ENCODE measurements at places on chromosomes 7 and 10.
A peak's percentile ranks its signal among the peaks of the same experiment; 100 is the strongest.

- no peak for DNase-seq
Measured at GRCh38 chr7:30642789-30643188, 39.5 kb downstream of the CRHR2 start.

DNA sequence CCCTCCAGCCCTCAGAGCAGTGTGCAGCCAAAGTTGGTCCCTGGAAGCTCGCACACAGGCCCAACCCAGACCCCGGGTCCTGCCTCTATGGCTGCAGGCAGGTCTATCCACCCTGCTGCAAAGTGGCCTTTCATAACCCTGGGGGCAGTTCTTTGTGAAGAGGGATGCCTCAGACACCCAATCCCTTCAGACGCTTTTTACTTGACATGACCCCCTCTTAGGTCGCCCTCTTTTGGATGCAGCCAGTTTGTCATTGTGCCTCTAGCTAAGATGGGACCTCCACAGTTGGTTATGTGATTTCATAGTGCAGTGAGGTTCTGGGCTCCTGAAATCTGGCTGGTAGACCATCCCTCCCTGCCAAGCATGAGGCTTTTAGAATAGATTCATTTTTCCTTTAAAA lies 27.3 kb downstream of the SMKR1 start:
- no peak for DNase-seq

- no peak for DNase-seq
Measured at GRCh38 chr7:47225387-47226131, 356.4 kb downstream of the TNS3 start.

- DNase-seq = no peak
Measured at GRCh38 chr7:96217147-96217546, 104.8 kb downstream of the SLC25A13 start.

- no peak for DNase-seq
Measured at GRCh38 chr10:54900584-54900983, 99.6 kb upstream of the PCDH15 start.

GRCh38 chr10:69818676-69819239 lies 17.1 kb downstream of the COL13A1 start:
- no peak for DNase-seq

DNA sequence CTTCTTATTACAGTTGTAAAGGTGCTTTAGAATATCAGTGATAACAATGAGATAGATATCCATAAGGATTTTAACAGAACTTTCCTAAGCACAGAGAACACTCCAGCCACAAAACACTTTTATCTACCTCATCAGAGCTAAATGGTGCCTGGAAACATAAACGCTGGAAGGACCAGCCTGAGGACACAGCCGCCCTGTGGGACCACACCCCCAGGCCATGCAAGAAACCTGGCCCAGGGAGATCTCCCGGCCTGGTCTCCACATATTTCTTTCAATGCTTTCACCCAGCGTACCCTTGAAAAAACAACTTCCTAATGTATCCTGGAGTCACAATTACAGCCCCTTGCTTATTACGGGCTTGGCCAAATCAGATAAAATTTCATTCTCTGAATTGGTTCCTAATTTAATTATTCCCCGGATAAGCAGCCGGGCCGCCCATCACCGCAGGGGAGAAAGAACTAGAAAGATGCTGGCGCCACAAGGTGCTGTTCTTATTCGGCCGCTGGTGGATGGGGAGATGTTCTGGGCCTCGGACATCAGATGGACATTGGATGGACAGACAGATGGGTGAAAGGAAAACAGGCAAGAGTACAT lies 11.8 kb downstream of the CHST15 start:
- no peak for DNase-seq

GRCh38 chr7:17633067-17633466 lies 307.2 kb downstream of the SNX13 start:
- no peak for DNase-seq

GRCh38 chr7:90222811-90223725 lies 11.5 kb downstream of the STEAP2 start:
- DNase-seq = no peak

GRCh38 chr10:111093741-111094380 lies 17.0 kb downstream of the ADRA2A start:
- no peak for DNase-seq

DNA sequence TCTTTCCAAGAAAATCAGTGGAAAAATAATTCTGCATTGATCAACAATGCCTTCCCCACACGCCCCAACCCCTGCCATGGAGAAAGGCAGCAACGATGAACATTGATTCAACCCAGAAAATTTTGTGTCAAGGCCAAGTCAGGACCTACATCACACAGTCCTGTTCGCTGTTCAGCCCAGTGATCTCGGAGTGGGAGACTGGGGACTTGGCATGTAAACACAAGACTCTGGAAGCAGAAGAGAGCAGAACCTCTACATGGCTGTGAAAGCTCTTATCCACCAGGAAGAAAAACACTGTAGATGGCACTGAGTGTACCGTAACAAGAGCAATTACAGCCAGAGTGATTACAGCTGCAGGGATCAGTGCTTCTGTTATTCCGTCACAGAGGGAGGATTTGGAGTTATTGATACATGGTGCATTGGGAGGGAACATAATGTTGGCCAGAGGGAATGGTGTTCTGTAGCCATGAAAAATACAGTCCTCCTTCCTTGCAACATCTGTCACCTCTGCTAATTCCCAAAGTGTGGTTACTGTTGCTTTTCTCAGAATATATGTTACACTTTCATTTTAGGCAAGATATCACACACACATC lies 136.6 kb downstream of the IQUB start:
- no peak for DNase-seq

GRCh38 chr10:79152423-79152817 lies 83.7 kb downstream of the ZMIZ1 start:
- DNase-seq = no peak

- DNase-seq = peak; percentile 0
Measured at GRCh38 chr7:115356139-115356746, 434.3 kb downstream of the MDFIC start.

DNA sequence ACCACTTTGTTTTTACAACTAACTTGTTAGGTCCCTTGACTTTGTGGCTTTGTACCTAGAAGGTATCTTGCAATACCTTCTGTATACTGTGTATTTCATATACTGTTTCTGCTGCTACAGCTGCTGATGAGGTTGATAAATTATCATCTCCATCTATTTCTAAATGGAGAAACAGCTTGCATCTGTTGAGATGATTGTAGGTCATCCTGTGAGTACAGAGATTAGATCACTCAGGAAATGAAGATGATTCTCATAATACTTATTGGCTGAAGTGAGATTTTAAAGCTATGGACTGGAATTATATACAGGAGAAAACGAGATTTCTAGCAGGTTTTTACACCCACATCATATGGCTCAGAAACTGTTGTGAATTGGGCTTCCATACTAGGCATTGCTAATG lies 280.5 kb downstream of the KCND2 start:
- no peak for DNase-seq

- DNase-seq = no peak
Measured at GRCh38 chr10:78214955-78215354, 181.3 kb downstream of the RPS24 start.

DNA sequence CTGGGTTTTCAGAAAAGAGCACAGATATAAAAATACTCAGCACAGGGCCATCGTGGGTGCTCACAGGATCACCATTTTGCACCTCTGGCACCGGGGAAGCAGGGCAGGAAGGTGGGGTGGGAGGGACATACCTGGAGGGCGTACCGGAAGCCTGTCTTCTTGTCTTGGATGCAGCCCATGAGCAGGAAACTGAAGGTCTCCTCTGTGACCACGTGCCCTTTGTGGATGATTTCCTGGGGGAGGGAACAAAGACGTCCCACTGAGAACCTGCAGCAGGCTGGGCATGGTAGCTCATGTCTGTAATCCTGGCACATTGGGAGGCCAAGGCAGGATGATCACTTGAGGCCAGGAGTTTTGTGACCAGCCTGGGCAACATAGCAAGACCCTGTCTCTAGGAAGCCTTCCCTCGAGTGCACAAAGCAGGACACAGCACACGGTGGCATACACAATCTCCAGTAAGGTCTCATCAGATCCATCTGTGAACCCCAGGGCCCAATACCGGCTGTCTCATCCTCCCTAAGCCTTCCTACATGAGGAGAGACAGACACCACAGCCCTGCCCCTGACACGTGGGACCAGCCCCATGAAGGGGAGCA lies 9.5 kb downstream of the PTCD1 start:
- no peak for DNase-seq

- no peak for DNase-seq
Measured at GRCh38 chr7:114472896-114473512, 58.4 kb downstream of the FOXP2 start.

DNA sequence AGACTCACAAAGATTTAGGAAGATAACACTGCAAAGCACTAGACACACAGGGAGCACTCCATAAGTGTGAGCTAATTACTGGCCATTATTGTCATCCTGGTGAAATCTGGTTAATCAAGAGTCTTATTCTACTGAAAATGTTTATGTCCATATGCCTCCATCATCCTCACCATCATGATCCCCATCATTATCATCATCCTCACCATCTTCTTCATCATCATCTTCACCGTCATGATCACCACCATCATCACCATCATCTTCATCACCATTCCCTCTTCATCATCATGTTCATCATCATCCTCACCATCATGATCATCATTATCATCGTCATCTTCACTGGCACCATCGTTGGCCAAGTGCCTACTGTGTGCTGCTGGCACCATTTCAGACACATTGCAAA lies 76.3 kb upstream of the CARD11 start:
- DNase-seq = no peak

DNA sequence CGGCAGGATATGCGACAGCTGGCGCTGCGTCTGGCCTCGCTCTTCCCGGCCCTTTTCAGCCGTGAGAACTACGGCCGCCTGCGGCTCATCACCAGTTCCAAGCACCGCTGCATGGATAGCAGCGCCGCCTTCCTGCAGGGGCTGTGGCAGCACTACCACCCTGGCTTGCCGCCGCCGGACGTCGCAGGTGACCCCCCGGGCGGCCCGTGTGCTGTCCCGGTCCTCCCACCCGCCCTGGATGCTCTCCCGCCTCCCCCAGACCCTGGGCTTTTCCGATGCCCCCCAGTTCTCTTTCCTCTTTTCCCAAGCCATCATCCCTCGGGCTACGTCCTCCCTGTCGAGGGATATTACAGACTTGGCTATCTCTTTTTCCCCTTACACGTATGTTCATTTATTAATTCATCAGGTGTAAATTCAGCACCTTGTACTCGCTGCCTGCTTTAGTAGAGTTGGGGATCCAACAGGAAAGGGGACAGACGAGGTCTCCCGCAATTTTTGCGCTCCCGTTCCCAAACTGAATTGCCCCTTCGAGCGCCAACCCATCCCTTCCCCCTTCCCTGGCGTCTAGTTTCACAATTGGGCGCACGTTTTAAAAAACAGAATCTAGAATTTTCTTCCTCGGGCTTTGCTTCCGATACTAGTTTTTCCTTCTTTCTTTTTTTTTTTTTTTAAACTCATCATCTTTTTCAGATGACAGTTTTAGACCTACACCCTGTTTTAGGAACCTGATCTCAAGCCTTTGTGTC lies 846 bp downstream of the MINPP1 start:
- DNase-seq = peak; percentile 45

Data from GM18507 (cell line).